Myocyte (in vitro differentiated cells): ENCODE measurements at places on chromosomes 4 and X.

DNA sequence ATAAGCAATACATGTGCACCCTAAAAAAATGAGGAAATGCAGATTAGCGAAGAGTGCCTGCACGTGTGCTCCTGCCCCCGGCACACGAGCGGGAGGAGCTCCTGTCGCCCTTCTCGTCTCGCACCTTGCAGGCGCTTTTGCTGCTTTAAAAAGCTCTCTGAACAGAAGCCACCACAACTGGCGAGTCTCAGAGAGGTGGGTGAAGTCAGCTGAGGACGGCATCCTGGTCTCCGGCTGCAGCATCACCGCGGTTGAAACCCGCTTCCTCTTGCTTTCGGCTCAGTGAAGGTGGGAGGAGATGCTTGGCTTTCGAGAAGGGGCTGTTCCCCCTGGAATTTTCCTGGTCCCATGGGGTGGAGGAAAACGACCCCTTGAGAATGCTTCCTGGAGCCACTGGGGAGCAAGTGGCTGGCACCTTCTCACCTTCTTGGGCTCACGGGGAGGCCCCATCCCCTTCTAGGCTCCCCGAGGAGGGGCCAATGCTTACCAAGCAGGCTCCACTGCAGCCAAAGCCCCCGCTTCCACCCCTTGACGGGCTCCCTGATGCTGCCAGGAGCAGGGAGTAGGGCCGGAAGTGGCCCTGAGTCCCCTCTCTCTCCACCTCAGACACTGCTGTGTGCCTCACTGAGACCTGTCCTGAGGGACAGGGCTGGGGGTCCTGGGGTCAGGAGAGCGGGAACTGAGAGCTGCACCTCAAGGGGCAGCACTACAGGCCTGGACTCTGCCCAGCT lies 29.2 kb upstream of the MXD4 start:
- DNase-seq = no peak

DNA sequence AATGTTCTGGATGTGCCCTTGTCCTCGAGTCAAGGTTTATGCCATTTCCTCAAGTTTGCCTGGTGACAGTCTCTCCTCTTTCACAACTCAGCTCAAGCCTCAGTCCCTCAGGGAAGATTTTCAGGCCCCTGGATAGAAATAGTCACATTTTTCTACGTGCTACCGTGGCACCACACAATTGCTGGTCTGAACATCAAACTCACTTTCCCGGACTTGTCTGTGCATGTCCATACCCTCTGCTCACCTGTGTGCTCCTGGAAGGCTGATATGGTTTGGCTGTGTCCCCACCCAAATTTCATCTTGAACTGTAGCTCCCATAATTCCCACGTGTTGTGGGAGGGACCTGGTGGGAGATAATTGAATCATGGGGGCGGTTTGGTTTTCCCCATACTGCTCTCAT lies 129.7 kb downstream of the HS3ST1 start:
- no peak for DNase-seq

DNA sequence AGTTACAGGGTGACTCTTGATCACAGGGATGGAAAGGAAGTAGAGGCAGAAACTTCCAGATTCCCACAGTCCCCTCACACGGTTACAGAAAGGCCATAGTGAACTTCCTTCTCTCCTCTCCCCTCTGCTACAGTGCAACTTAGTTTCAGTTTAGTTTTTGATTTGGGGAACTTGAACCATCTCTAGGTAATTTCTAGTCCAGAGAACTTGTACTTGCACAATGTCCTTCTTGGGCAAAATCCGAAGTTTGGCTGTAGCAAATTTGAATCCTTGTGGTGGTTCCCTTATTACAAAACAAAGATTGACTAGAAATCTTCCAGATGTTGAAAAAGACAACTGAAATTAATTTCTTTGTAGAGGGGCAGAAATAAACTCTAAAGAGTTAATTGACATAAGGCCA lies 1.2 kb upstream of the BLTP1 start:
- DNase-seq = no peak

- peak; percentile 50 for DNase-seq
These were observed 86.5 kb downstream of the HCCS start for GRCh38 chrX:11197671-11198070.

GRCh38 chr4:4386296-4386735 lies 586 bp upstream of the NSG1 start:
- DNase-seq = no peak

GRCh38 chrX:154352466-154352865 lies 22.0 kb downstream of the FLNA start:
- no peak for DNase-seq

DNA sequence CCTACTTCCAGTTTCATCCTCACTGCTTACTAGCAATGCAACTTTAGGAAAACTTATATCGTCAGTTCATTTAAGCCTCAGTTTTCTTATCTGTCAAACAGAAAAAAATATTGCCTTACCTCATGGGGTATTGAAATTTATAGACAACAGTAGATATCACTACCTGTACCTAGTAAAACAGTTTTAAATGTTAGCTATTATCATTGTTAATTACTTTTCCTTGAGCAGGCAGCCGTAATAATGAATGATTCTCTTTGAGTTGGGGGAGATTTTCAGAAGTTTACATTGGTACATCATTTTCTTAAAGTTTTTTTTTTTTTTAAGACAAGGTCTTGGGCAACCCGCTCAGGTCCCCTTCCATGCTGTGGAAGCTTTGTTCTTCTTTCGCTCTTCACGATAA lies 71.7 kb upstream of the BMPR1B start:
- no peak for DNase-seq

DNA sequence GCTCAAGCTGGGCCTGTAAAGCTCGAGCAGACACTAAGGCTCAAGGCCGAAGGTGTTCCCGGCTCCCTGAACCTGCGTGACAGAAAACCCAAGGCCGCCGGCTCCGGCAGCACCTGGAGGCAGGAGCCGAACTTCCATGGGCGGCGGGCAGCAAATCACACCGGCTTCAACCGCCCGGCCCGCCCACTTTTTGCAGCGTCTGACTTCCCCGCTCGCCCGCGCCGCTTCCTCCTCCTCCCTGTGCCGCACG lies 940 bp upstream of the NSD2 start:
- DNase-seq = peak; percentile 68

GRCh38 chr4:185810746-185811508 lies 1.1 kb downstream of the SORBS2 start:
- no peak for DNase-seq

DNA sequence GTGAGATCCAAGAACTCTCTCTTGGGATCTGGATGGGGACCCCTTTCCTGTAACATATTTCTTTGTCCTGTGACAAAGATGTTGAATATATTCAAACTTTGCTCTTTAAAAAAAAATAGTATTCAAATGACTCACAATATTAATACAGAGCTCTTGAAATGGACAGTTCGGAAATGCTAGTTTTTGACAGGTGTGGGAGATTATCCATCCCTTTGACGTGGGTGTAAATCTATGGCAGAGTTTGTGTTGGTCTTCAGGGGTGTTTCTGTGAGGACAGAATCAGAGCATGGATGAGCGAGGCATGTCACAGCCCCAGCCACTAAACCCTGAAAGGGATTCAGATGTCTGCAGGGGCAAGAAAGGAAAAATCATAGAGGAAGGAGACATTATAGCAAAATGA lies 25.8 kb downstream of the TENM3 start:
- DNase-seq = peak; percentile 10

- no peak for DNase-seq
These were observed 19.9 kb downstream of the DHX15 start for GRCh38 chr4:24564488-24564887.

- no peak for DNase-seq
These were observed 116.7 kb downstream of the GPC3 start for GRCh38 chrX:133868682-133869081.

DNA sequence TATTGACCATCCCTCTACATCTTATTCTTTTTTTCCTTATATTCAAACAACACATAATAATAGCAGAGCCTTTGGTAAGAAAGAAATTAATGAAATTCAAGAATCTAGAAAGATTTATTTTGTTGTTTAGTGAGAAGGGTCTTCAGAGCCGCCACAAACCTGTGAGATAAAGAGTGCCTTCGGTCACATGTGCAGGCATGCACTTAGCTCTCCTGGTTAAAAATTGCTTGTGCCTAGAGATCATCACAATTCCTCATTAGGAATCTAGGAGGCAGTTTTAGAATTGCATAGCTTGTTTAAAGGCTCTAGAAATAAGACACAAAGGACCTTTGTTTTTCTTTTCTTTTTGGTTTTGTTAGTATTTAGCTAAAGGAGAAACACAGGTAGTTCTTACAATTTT lies 1948.4 kb upstream of the IGFBP7 start:
- no peak for DNase-seq

DNA sequence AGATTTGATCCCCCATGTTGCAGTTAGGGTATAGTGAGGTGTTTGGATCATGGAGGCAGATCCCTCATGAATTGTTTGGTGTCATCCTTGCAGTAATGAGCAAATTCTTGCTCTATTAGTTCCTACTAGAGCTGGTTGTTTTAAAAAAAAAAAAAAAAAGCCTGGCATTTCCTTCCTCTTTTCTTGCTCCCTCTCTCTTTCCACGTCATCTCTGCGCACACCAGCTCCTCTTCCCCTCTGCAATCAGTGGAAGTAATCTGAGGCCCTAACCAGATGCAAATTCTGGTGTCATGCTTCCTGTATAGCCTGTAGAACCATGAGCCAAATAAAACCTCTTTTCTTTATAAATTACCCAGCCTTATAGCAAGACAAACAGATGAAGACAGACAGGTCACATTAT lies 24.5 kb downstream of the WDR17 start:
- DNase-seq = no peak

DNA sequence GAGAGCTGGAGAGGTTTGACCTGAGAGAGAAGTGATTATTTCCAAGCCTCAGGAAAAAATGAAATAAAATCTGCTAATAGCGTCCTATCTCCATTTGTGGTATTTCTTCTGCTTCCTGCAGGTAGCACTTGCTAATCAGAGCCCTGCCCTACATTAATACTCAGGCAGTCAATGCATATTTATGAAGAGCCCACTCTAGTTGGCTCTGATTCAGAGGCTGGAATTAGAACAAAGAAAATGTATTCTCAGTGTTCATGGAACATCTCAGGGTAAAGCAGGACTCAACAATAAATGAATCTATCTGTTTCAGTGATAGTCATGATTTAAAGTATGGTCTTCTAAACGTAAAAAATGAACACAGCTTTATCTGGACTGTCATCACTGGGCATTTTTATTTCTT lies 1.4 kb upstream of the ATP8A1 start:
- DNase-seq = no peak

DNA sequence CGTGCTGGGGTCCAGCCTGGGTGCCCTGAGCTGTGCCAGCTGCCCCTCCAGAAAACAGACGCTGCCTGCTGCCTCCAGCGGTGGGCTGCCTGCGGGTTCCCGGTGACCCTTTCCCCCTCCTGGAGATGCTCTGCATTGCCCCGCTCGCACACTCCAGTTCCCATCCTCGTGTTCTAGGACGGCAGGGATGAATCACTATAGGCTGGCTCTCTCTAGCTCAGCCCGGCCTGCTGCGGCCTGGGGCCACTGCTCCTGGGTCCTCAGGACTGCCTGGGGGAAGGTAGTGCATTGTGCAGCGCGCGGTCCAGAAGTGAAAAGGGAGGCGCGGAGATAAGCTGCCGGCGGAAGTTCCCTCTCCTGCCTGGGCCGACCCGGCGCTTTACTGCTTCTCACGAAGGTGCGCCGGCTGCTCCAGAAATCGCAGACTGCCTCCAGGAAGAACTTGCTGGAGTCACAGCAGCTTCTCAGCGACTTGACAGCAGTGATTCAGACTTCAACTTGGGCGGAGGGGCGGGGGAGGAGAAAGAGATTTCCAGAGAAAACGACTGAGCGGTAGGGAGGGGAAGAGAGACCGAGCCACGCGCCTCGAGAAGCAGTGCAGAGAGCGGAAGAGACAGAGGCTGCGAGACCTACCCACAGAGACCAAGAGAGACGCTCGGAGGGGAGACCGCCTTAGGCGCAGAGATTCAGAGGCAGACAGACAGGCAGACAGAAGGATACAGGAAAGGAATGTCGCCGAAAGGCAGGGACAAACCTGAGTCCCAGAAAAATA lies 6.7 kb upstream of the MSX1 start:
- peak; percentile 29 for DNase-seq

DNA sequence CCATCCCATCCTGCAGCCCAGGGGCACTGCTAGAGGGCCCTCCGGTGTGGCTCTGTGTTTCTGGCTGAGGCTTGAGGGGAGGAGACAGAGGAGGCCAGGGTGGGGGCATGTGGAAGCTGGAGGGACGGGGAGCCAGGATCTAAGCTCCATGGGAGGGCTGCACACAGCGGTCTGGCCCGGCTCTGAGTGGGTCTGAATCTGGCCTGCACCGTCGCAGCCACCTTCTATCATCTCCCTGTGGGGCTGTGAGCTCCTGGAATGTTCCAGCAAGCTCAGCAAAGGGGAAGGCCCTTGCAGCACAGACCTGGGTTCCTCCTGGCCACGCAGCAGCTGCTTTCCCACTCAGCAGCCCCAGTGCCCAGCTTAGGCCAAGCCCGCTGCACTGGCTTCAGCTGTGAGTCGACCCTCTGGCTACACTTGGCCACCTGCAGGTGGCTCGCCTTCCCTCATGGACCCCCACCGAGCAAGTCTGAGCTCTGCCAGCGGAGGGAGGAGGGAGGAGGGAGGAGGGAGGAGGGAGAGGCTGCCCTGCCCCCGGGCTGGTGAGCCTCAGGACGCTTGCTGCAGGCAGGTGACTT lies 5.3 kb downstream of the NKX1-1 start:
- peak; percentile 12 for DNase-seq

GRCh38 chr4:184016759-184017668 lies 111.9 kb downstream of the STOX2 start:
- DNase-seq = no peak
